NCI-H460 (cell line): ENCODE measurements at places on chromosomes 5 and 9. TPM values are rescaled to one million over a fixed set of nuclear protein-coding genes. Genes with fewer than 3 reads are reported as not detected.

- DNase-seq, result no peak
These were observed 8.1 kb upstream of the HAVCR1 start for GRCh38 chr5:157067005-157067404.

DNA sequence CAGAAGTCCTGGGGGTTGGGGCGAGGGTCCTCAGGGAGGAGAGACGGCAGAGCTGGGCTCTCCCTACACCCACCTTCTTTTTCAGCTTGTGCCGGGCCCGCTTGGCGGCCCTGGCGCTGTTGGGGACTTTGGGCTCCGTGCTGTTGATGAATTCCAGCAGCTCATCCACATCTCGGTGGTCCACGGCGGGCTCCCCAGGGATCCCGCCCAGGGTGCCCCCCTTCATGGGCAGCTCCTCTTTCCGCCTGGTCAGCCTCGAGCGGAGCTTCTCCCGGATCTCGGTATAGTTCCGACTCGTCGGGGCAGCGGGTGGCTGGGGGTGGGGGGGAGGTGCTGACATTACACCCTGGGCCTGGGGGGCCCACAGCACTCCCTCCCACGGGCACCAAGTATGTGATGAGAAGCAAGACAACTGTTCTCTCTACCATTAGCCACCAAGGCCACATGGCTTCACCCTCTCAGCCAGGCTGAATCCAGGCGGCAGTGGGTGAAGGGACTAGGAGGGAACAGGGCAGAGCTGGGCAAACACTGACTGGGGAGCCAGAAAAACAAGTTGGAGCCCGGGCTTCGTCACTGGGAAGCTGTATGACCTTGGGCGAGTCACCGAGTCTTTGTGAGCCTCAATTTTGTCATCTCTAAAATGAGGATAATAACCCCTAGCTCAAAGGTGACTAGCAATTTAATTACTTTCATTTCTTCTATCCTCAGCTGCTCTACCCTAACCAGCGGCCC, 14.6 kb upstream of the DDX41 start:
- no peak for DNase-seq

DNA sequence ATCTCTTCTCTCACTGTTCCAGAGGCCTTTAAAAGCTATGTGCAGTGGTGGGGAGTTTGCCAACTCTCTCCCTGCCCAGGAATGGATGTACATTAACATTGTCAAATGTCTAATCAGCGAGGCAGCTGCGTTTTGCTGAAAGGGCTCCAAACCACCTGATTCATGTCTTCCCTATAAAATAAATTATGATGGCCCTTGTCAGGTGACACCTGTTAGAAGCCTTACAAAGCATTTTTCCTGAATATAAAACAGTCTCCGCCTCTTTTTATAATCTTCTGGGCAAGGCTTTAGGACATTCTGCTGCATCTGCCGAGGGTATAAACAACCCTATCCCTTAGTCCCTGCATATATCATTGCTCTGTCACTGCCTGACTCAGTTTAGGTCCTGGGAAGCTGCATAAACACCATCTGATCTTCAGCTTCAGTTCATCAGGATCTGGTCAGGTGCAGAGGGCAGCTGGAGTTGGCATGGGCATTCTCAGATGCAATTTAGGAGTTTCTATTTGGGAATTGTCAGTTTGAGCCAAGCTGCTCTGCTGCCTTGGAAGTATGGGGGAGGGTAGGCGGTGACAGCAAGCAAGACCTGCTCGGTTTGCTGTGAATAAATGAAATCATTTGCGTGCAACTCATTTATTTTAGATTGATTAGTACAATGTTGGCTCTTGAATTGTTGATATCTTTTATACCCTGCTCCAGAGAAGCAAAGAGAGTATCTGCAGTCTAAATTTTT, 103.5 kb downstream of the ACER2 start:
- no peak for DNase-seq

DNA sequence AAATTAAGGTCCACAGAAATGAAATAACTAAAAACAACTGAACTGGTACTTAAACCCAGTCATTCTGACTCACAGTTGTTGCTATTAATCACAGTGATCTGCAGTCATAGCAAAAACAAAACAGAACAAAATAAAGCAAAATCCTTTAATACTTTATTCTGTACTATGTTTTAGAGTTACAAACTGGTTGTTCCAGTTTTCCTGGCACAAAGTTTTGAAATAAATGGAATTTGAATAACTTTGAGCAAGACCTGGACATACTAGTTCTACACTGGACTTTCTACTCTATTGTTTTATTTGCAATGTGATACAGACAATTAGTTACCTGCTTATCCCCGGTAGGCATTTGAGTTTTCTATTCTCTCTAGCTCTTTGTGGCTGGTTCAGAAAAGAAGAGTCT, 147.9 kb downstream of the DMRT2 start:
- no peak for DNase-seq

DNA sequence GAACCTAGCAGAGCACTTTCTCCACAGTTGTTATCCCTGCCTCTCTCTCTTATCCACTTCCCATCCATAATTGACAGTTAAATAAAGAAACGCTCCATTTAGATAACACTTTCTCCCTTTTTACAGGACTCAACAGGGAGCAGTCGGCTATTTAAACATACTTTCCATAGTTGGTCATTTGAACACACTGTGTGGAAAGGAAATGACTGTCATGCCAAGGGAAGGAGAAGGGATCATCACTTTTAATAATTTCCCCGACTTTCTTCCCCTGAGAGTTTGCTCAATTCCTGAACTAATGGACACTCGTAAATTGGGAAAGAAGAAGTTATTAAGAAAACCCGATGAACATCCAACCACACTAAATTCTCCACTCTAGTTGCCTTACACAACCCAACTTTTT, 400.8 kb upstream of the PTGER4 start:
- DNase-seq, result no peak

DNA sequence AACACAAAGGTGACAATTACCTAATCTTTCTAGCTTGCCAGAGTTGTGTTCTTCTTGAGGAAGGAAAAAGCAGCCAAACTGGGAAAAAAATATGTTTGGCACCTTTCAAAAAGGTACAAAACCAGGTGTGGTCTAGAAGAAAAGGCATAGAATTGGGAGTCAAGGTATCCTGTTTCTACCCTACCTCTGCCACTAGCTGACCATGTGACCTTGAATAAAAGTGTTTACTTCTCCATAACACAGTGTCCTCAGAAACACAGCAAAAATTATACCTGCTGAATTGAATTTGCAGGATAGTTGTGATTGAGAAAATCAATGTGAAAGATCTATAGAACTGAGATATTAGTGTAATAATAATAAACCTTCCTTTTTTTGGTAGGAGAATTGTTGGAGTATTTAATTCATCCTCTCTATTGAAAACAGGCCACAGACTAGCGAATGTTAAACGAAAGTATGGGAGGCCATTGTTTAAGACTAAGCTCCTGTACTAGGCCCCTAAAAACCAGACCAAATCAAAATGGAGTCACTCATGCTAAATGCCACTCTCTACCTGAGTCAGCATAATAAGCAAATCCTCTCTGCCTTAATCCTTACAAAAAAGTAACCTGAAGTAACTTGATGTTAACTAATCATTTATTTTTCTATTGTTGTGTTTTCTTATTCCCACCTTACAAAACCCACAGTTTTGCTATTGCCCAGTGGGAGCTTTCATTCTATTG, 12.6 kb downstream of the CYFIP2 start:
- no peak for DNase-seq

DNA sequence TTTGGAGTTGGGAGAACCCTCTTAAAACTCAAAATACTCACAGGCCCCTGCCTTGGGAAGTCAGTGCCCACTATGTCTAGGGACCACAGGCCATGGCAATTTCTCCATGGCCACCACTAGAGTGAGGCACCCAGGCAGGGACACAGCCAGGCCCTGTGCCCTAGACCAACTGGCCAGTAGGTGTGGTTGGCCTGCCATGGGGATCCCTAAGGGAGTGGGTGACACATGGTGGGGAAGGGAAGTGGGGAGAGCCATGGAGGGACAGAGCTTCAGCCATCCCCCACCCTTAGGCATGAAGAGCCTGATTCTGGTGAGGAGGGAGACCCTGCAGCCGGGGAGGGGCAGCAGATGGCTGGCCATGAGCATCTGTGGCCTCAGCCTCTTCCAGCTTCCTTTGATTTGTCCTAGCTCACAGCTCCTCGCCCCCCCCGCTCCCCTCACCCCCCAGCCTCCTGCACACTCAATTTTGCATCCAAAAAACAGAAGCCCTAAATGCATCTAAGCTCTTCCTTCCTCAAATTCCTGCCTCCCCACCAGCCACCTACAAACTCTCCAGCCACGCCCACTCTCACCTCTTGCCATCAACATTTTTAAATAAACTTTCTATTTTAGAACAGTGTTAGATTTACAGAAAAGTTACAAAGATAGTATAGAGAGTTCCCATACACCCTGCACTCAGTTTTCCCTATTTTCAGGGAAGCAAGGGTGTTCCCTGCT, 1.6 kb upstream of the DBN1 start:
- DNase-seq, result no peak

DNA sequence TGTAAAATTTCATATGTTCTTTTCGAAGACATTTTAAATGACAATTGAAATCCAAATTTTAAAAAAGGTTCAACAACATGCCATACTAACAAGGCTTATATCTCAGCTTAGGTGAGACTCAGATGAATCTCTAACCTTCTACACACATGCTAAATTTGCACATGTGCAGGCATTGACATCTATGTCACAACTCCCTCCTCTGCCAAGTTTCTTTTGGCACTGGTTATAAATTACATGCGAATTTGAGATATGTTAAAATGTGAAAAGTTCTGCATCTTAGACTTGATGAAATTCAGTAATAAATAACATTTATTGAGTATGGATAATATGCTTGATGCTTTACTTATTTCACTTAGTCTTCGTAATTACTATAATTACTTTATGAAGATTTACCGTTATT, 234.3 kb downstream of the TLE4 start:
- no peak for DNase-seq

GRCh38 chr5:167982-168660, 23.2 kb upstream of the LRRC14B start:
- DNase-seq, result no peak

- no peak for DNase-seq
These were observed 56.9 kb downstream of the HOMER1 start for GRCh38 chr5:79456890-79457583.

- no peak for DNase-seq
These were observed 23.9 kb downstream of the IRF1 start for GRCh38 chr5:132466433-132467286.

GRCh38 chr5:159096243-159096923, 3.3 kb downstream of the EBF1 start:
- DNase-seq, result no peak

GRCh38 chr9:119368681-119369581, at the start of gene BRINP1:
Gene BRINP1, minus strand, starts transcription at chr9:119369435. Its CDS starts 56,080 bp downstream, at chr9:119313355.
- no peak for DNase-seq

The HAPLN1 gene
- total RNA-seq, result not detected in 2 replicates

The OTP gene
- not detected in 2 replicates for total RNA-seq

The ENTPD2 gene
- total RNA-seq, result not detected in 2 replicates

The TAS2R1 gene
- total RNA-seq, result not detected in 2 replicates
